ENCODE measurements at places on chromosomes 11 and 22. TPM values are rescaled to one million over a fixed set of nuclear protein-coding genes. Genes with fewer than 3 reads are reported as not detected.

The ENTHD1 gene
- not detected for total RNA-seq

The NPTXR gene
- 23.8 TPM for total RNA-seq

The SMARCB1 gene
- 55.9 TPM for total RNA-seq

GRCh38 chr11:113664069-113664980 lies 41.8 kb downstream of the TMPRSS5 start:
- no peak for DNase-seq

GRCh38 chr22:35316751-35317150 lies 17.1 kb downstream of the TOM1 start:
- no peak for DNase-seq

- DNase-seq: no peak
These were observed 1280.6 kb upstream of the CNTN5 start for GRCh38 chr11:97739932-97740800.

- DNase-seq: no peak
These were observed 1.1 kb downstream of the CSTF3 start for GRCh38 chr11:33160136-33160535.

DNA sequence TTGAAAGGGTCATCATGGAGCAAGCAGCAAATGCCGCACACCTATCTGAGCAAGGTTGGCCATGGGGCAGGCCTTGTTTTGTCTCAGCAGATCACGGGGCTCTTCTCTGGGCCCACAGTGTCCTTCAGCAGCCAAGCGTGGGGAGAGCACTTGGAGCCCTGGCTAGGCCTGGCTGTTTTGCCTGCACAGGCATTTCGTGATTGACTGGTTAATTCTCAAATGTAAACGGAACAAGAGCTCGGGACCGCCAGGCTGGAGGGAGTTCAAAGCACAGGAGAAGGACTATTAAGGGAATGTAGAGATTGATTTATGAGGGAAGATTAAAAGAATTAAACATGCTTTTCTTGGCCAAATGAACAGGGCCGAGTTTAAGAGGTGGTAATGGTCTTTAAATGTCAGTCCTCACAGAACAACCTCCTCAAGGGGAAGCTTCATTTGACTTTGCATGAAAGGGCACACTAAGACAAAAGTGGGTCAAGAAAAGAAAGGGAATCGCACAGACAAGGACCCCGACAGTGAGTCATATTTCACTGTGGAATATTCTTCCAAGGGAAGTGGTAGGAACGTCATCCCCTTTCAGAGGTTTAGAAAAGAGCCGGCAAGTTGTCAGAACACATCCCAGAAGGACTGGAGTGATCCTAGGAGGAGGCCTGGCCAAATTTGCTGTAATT lies 20.7 kb downstream of the SPON1 start:
- peak; percentile 22 for DNase-seq

DNA sequence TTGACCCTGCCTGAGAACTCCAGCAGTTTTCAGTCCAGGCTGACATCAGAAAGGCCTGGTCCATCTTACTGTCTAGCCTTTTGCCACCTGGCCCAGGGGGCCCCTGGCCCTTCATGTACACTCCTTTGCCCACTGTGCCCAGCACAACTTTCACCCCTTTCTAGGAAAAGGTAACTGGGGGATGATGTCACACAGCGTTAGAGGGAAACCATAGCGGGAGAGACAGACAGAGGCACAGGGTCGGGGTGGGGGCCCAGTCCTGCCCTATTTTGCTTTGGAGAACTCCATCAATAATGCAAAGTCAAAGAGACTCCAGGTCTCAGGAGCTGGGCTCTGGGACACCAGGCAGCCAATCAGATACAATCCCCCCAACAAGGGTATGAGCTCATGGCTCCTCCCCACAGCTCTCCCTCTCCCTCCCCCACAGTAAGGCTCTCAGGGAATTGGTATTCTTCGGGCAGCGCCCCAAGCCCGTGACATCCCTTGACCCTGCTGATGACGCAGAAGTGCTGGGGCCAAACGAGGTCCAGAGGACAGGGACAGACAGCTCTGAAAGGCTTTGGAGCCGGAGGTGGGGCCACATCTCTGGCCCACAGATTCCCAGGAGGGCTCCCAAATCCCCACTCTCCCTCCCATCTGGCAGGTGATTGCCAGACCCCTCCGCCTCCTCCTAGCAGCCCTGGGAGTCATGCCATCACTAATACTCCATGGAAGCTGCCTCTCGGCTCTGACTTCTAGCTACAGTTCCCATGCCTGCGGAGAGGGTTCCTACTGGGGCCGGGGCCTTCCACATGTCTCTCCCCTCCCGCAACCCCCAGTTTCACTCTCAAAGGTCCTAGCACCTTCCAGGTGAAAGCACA lies 5.9 kb downstream of the USP2 start:
- DNase-seq: peak; percentile 90

DNA sequence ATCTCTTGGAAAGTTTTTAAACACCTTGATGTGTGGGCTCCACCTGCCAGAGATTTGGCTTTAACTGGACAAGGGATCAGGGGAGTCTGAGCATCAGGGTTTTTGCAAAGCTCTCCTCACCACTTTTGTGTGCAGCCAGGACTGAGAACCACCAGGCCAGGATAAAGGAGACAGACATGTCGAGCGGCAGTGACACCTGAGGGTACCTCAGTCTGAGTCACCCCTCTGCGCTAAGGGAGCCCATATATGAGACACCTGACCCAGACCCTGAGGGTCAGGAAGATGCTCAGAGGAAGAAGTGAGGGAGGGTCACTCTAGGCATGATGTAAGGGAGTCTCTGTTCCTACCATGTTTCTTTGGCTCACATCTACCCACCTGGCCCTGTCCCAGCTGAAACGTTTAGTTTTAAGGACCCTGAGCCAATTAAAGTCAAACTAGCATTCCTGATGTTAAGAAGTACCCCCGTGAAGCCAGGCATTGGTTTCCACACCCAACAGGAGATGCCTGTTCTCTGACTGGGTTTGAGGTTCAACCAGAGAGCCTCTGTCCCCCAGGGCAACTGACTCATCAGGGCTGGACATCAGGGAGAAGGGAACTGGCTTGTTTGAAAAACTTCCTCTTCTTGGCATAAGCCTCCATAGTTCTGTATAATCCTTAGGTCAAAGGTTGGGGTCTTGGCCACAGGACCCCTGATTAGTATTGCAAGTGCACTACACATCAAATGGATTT lies 72.4 kb upstream of the BIRC3 start:
- no peak for DNase-seq

DNA sequence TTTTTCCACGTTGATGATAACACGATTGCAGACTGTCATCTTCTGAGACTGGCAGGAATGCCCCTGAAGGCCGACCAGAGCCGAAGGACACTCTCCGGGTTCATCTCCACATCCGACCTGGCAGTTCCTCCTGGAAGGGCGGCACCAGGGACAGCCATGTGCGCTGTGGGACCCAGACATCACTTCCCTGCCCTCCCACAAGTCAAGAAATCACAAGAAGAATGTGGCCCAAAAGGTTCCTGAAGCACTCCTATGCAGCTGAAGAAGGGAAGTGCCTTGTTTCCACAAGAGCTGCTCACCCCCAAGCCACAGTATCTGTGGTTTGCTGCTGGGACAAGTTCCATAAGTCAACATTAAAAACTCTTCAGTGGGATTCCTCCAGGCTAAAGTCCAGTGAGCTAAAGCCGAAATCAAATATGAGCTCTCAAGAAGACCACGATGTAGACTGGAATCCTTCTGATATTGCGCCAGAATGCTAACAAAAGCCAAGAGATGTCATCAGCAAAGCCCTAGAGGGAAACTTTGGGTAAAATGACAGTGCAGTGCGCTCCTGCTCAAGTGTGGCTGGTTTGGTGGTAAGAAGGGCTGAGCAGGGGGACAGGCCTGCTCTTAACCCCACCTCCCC lies 21.2 kb downstream of the PACSIN2 start:
- no peak for DNase-seq

Measured in right cardiac atrium (tissue), 5 donors.